ENCODE measurements at places on chromosomes 5 and 9.

GRCh38 chr5:101102506-101102905, 199.4 kb upstream of the ST8SIA4 start:
- no peak for DNase-seq

DNA sequence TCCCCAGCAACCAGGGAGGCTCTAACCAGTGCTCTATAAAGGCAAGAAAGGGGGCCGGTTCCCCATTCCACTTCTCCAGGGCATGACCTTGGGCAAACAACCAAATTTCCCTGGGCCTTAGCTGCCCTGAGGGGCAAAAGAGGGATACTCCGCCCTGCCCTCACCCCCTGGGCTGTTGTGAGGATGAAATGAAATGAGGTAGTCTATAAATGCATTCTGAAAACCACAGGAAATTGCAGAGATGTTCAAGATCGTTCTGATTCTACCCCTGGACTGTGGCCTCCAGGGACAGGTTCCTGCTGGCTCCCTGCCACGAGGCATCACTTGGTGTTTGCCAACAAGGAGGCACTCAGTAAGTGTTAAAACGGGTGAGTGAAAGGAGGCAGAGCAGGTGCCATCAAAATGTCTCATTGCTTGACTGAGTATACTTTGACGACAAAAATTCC, 5.7 kb downstream of the RAPGEF1 start:
- no peak for DNase-seq

GRCh38 chr5:179405426-179406030, 60.3 kb upstream of the ADAMTS2 start:
- DNase-seq, result no peak

GRCh38 chr5:74976651-74977050, 75.7 kb downstream of the GCNT4 start:
- no peak for DNase-seq

DNA sequence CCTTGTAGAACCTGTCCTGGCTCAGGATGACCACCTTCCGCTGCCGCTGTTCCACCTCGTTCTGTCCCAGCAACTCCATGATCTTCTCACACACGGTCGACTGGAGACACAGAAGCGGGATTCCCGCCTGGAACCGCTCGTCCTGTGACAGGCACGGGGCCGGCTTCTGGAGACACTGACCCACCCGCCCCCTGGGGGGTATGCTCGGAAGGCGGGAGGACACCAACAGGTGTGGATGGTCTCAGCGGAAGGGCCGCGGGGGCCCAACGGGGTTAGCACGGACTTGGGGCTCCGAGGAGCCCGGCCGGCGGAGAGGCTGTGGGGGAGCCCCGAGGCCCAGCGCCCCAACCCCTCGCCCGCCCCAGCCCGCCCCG, 530 bp downstream of the UCK1 start:
- DNase-seq, result no peak

DNA sequence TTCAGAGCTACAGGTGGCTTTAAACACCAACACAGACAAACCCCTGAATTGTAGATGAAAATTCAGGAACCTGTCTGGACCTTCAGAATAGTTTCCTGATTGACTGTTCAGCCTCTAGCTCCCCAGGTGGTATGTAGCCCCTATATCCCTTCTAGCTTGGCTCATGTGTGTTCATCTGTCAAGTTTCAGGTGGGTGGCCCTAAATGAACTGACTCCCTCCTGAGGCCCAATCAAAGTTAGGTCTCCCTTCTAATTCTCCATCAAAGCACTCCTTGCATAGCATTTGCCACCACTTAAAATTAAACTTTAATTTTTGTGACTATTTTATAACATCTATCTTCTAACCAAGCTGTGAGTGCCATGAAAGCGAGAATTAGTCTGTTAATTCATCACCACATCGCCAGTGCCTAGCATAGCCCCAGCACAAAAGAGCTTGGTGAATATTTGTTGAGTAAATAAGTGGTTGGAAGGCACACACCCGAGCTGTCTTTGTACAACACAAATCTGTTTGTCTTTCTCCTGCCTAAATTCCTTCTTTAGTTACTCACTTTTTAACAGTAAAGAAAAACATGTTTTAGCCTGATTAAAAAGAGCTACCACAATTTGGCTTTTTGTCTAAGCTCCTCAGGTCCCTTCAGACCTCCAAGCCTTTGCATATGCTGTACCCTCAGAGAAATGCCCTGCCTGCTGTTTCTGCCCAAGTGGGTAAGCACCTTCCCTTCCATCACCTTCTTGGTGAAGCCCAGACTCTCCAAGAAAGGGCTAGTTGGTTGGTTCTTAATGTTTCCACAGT, 138.1 kb upstream of the HMHB1 start:
- no peak for DNase-seq

GRCh38 chr5:39521940-39522590, 97.3 kb upstream of the DAB2 start:
- no peak for DNase-seq

DNA sequence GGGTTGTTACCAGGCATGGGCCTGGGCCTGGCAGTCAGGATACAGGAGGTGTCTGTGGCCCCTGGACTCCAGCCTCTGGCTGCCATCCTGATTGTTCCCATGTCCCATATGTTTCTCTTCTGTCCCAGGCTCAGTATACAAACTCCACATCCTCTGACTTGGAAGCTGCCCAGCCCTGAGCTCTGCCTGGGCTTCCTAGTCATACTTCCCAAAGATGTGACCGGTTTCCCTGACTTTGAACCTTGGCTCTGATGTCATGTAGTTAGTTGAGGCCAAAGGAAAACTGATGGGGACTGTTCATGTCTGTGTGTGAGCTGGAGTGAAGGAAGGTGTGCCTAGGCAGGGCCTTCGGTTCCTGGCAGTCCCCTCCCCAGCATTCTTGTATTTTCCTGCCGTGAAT, 50.4 kb downstream of the CYSTM1 start:
- DNase-seq, result no peak

DNA sequence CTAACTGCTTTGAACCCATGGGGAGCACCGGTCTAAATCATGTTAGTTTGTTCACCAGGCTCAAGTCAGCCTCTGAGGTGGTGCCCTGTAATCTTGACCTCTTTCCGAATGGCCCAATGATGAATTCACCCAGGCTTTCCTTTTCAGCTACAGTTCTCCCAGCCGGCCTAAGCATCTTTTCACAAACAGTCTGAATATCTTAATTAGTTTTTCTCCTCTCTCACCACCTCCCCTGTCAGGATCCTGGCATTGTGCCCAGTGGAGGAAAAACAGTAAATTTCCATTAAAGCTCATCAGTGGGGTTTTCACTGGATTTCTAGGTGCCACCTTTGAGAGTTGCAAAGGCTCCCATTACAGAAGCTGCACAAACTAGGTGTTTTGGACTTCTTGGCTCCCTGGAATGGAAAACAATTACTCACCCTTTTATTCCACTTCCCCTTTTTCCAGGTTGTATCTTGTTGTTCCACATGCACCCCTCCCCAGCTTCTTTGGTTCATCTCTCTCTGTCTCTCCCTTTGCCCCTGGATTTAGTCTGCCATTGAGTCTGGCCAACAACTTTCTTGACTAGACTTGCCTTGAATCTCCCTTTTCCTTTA, 69.4 kb upstream of the ADAMTSL1 start:
- DNase-seq, result no peak

DNA sequence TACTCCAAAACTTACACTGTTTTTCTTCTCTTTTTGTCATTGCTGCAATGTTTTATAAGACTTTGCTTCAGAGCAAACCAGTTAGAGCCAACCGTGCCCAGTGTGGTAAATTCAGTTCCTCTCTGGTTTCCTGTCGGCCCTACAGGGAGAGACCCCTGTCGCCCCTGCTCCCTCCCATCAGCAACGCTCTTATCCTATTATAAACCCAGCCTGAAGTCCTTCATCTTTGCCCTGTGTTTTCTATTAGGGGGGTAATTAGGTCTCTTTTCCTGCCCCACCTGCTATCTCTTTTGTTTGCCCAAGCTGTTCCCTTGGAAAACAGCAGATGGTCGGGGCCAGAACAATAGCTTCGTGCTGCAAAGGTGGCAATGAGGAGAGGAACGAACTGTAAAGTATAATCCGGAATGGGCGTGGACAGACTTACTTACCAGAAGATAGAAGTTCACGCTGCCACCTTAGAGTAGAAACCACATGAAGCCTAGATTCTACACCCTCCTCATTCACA, 21.4 kb upstream of the OTULINL start:
- no peak for DNase-seq

- peak; percentile 72 for DNase-seq
Observed at GRCh38 chr5:122192497-122193496, 63.5 kb downstream of the ZNF474 start.

- peak; percentile 28 for DNase-seq
Observed at GRCh38 chr5:112895682-112896081, 26.3 kb downstream of the REEP5 start.

GRCh38 chr9:92185681-92186080, 70.5 kb upstream of the SPTLC1 start:
- DNase-seq, result no peak

- DNase-seq, result no peak
Observed at GRCh38 chr5:140574165-140574564, 9.5 kb downstream of the SLC35A4 start.

GRCh38 chr9:95495961-95496360, 20.8 kb downstream of the PTCH1 start:
- DNase-seq, result no peak

DNA sequence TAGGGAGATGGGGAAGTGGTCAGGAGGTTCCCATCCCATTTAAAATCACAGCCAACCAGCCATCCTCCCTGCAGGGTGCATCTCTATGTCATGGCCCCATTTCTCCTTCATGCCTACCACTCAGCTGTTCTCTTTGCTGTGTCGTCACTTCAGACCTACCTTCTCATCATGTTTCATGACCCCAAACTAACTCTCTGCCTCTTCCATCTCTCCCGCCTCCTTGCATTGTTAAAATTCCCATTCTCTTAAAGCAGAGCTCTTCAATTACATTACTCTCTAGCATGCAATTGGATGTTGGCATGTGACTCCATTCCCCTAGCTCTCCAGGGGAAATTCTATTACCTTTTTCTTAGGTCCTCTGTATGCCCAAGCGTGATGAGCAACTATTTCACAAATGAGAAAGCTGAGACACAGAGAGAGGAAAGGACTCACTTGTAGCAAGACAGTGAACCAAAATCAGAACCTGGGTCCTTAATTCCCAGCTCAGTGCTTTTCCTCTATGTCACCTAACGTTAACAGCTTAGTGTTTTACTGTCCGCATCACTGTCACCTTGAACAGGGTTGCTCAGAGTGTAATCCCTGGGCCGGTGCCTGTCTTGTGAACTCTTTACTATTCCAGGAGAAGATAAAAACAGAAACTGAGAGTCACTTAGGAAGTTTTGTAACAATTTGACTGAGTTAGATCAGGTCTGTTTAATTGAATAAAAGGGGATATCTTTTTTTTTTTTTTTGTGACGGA, 28.1 kb downstream of the PDE6A start:
- DNase-seq, result no peak

DNA sequence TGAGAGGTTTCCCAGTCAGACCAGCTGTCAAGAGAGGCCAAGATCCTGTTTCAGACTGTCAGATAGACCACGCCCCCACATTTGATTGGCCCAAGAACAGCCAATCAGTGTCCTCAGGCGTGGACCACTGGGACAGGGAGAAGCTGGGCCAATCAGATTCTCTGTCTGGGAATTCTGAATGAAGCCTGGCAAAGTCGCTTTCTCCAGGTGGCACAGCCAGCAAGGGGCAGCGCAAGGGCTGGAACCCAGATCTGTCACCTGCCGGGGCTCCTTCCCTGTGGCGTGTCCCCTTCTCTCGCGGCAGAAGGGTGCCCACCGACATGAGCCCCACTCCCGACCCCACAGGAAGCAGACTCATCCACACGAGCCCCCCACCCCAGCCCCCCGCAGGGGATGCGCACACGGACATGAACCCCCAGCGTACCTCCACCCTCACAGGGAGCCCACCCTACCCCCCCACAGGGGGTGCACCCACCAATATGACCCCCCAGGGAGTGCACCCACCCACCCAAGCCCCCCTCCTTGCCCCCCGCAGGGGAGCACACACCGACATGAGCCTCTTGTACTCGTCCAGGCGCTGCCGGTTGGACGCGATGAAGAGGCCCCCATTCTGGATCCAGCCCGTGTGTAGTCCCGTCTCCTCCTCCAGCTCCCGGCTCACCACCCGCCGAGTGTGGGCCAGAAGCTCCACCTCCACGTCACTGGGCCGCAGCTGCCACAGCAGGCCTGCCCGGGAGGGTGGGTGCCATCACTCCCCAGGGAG, 6.1 kb downstream of the SARDH start:
- no peak for DNase-seq

GRCh38 chr9:38118862-38119438, 49.9 kb upstream of the SHB start:
- no peak for DNase-seq

GRCh38 chr9:78316166-78316892, 19.4 kb downstream of the PSAT1 start:
- DNase-seq, result no peak

DNA sequence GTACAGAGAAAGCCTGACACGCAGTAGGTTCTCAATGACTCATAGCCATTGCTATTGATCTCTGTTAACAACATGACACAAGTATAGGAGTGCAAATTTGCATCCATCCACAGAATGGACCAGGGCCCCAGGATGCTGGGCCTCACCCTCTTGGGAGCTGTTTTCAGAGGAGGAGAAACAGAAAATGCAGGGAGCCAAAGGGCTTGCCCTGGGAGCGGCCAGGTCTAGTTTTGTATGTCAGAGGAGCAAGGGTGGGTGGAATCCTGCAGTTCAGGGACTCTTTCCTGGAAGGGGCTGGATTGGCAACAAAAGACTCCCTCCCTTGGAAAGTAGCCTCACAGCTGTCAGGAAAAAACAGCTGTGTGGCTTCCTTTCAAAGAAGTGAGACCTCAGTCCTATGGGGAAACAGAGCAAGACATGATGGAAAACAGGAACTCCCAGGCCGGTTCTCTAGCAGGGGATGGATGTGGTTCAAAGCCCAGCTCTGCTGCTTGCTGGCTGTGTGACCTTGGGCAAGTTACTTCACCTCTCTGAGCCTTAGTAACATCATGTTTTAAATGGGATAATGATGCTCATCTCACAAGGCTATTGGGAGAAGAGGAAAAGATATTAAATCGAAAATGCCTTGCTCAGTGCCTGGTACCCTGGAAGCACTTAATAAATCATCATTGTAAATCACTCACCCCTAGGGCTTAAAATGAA, 50.5 kb upstream of the SH3PXD2B start:
- DNase-seq, result no peak

DNA sequence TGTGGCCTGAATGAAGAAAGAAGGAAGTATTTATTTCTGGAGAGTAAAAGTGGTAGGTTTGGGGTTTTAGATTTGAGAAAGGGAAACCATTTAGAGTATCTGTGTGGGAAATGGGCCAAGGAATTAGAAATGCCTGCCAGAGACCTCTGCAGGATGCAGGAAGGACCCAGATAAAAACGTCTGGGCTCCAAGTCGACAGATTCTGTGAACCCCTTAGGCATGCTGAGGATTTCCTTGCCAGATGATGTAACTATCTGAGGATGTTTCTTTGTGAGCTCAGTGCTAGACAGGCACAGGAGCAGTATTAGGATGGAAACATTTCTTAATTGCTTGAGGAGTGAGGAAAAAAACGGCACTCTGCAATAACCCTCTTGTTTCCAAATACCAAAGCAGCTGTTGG, 251.8 kb upstream of the DMRT1 start:
- no peak for DNase-seq

Measured in putamen (tissue), 1 donor.